ENCODE measurements at places on chromosomes 6 and 20.

DNA sequence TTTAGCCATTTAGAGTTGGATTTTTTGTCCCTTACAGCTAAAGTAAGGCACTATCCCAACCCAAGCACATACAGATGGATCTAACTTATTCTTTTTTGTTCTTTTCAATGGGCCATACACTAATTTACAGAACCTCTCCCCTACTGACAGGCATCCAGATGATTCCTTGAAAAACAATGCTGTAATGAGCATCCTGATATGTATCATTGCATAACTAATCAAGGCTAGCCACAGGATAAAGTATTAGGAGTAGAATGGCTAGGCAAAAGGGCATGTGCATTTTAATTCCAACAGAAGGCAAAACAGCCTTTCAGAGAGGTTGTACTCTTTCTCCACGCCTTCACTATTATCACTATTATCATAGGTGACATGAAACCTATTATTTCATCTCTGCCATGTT is 54.1 kb downstream of the ELOVL5 start:
- DNase-seq, result no peak

DNA sequence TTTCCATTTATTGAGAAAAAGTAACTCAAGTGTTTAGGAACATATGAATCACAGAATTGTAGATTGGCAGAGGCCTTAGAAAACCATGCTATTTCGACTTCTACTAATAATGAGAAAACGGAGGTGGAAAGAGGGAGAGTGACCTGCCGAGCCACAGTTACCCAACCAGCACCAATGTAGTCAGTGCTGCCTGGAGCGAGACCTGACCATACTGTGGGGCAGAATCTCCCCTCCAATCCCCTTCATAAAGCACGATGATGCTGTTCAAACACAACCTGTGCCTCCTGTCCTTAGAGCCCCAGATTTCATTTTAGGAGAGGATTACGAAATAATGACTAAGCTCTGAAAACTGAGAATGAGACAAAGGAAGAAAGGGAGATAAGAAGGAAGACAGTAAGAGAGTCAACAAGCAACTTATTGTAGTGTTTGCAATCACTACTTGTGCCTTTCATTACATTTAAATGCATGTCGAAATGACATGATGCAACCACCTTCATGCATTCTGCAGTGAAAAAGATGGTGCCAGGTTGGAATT is 70.6 kb downstream of the ATXN1 start:
- DNase-seq, result no peak

DNA sequence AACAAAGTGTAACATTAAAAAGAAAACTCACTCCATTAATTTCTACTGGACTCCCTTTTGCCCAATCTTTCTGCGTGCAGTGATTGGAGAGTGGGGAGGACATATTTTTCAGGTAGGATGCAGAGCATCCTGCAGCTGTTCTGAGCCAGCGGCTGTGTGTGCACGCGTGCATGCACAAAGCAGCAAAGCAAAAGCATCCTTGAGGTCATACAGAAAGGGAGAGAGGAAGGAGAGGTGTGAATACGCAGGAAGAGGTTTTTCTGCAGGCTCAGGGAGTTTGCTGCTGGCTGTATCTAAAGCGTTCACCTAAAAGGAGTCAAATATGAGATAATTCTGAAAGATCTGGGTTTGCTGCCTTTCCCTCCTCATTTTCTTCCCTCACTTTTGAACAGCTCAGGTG is 108.4 kb downstream of the HUS1B start:
- no peak for DNase-seq

- DNase-seq, result no peak
Observed at GRCh38 chr6:53412751-53413150, 64.0 kb upstream of the ELOVL5 start.

GRCh38 chr6:22029171-22029570 is 267.7 kb downstream of the PRL start:
- DNase-seq, result no peak

DNA sequence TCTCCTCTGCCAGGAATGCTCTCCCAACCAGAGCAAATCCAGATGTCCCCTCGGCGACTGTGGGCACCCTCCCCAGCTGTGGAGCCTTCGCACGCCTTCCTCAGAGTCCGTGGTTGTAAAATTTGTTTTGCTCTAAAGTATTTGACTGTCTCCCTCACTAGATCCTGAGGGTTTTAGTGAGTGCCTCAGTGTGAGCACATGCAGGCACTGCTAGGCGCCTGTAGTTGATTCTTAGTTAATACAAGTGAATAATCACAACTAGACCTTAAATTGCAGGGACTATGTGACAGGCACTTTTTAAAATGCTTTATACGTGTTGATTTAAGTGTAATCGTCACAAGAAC is 680 bp upstream of the MTCH1 start:
- no peak for DNase-seq
